ENCODE measurements at places on chromosomes 7 and 10. TPM values are rescaled to one million over a fixed set of nuclear protein-coding genes. Genes with fewer than 3 reads are reported as not detected.

DNA sequence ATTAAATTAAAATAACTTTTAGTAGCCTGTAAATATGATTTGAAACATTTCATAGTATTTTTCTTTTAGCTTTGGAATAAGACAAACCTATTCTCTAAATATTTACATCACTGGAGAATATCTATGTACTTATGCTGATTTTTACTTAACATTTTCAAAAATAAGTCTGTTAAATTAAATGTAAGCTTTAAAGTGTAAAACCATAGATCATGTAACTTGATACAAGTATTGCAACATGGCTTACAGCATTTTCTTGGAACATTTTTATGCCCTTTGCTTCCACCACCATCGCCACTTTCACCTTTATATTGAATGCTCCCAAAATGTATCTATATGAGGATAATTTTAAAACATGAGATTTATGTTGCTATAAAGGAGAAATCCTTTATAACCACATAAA lies 427.1 kb downstream of the GFRA1 start:
- no peak for DNase-seq
- no peak overlapping the region for H3K27ac ChIP-seq
- H3K4me1 ChIP-seq = no peaks in the 10 kb centered on the region

- H3K27ac ChIP-seq = no peak overlapping the region
- no peaks in the 10 kb centered on the region for H3K36me3 ChIP-seq
- DNase-seq = no peak
- no peak overlapping the region for H3K4me3 ChIP-seq
- no peaks in the 10 kb centered on the region for H3K4me1 ChIP-seq
- H3K27me3 ChIP-seq = no peaks in the 10 kb centered on the region
These were observed 111.0 kb upstream of the KMT2E start for GRCh38 chr7:104903044-104903443.

GRCh38 chr10:87630171-87630570 lies 29.5 kb upstream of the PAPSS2 start:
- no peak overlapping the region for H3K4me3 ChIP-seq
- H3K27me3 ChIP-seq = no peaks in the 10 kb centered on the region
- H3K27ac ChIP-seq = no peak overlapping the region
- no peaks in the 10 kb centered on the region for H3K4me1 ChIP-seq

DNA sequence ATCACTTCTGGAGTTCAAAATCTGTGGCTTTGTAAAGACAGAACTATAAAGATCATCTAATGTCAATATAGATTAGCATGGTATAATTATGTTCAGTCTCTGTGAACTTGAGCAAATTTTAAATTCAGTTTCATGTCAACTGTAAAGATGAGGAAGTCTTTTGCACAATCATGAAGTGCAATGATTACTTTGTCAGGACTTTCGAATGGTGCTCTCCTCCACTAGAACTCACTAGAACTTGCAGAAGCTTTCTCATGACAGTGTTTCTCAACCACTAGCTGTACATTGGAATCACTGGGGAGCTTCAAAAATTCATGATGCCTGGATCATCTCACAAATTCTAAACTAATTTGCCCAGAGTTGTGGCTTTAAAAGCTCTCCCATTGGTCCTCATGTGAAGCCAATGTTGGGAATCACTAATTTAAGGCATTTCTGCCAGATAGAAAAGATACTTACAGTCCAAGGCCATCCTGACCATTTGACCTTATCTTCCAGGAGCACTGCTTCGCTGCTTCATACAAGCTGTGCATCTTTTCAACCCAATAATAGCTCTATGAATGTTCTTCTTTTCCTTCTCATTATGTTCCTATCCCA lies 12.9 kb downstream of the OR2AE1 start:
- no peaks in the 10 kb centered on the region for H3K36me3 ChIP-seq
- H3K27ac ChIP-seq = no peak overlapping the region
- DNase-seq = no peak
- no peaks in the 10 kb centered on the region for H3K27me3 ChIP-seq

SPDYE6 gene
- not detected for total RNA-seq

Measured in esophagus squamous epithelium (tissue), 5 donors.